ENCODE measurements at places on chromosomes 6 and 20.
A peak's percentile ranks its signal among the peaks of the same experiment; 100 is the strongest.

DNA sequence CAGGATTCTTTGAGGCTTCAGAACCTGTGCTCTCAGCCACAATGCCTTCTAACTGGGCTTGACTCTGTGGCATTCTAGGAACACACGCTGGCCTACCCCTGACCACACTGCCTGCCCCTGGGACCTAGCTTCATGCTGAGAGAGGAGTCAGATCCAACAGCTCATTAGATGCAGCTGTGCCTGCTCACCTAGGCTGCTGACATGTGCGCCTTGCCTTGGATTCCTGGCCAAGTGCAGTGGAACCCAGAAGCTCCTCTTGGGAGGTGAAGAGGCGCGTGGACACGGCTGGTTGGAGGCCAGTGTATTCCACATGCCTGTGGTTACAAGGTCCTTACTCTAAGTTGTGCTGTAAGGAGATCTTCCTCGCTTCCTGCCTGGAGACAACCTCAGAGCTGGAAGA is 24.7 kb upstream of the KCNK16 start:
- no peak for DNase-seq

DNA sequence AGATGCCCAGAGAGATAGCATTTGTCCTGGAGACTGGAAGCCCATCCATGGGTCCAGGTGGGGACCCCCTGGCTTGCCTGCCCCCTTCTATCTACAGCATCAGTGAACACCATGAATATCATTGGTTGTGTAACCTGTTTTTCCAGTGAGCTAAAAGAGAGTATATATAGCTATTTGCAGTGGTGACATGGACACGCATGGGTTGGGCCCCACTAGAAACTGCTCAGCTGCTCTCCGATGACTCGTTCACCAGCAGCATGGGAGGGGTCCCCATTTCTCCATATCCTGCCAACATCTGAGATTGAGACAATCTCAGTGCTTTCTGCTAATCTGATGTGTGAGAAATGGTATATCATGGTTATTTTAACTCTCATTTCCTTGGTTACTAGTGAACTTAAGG is 4.0 kb upstream of the ZC3H12D start:
- DNase-seq = peak; percentile 76

DNA sequence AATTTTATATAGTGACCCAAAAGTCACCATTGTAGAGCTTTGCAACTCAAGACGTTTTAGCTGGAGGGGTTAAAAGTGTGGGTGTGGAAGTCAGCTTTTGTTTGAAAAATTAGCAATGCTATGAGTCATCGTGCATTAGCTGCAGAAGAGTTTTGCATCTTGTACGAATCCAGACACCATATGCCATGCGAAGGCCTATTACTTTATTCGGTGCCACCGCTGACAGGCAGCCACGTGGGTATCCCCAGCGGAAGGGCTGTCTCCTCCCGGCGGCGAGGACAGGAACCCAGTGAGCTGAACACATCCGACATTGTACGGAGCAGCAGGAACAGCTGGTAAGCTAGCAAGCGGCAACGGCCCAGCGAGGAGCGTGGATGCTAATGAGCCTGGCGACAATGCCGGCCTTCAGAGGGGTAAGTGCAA is 84.4 kb downstream of the INSM1 start:
- peak; percentile 65 for DNase-seq

GRCh38 chr6:167567142-167568033 is 242.5 kb downstream of the TTLL2 start:
- no peak for DNase-seq

DNA sequence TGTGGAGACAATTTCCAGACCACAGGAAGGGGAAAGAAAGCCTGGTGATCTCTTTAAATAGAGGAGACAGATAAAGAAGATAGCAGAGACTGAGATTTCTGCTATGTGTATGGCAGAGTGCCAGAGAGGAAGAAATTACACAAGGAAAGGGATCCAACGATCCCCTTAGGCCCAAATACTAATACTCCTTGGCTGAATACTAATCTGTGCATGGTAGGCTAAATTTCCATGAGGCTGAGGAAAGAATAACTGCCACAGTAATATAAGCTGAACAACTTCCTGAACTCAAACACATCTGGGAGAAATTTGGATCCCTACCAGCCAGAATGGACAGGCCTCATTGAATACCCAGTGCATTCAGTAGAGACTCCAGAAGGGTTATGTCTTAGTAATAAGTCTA is 83.3 kb upstream of the TNFAIP3 start:
- no peak for DNase-seq

- DNase-seq = no peak
Observed at GRCh38 chr6:20028143-20028542, 184.1 kb downstream of the MBOAT1 start.

DNA sequence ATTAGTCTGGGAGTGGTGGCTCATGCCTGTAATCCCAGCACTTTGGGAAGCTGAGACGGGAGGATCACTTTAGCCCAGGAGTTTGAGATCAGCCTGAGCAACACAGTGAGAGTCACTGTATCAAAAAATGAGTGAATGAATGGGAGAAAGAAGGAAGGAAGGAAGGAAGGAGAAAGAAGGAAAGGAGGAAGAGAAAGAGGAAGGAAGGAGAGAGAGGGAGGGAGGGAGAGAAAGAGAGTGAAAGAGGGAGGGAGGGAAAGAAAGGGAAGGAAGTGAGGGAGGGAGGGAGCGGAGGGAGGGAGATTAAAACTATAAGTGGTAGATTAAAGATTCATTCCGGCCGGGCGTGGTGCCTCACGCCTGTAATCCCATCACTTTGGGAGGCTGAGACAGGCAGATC is 28.9 kb upstream of the RREB1 start:
- no peak for DNase-seq

DNA sequence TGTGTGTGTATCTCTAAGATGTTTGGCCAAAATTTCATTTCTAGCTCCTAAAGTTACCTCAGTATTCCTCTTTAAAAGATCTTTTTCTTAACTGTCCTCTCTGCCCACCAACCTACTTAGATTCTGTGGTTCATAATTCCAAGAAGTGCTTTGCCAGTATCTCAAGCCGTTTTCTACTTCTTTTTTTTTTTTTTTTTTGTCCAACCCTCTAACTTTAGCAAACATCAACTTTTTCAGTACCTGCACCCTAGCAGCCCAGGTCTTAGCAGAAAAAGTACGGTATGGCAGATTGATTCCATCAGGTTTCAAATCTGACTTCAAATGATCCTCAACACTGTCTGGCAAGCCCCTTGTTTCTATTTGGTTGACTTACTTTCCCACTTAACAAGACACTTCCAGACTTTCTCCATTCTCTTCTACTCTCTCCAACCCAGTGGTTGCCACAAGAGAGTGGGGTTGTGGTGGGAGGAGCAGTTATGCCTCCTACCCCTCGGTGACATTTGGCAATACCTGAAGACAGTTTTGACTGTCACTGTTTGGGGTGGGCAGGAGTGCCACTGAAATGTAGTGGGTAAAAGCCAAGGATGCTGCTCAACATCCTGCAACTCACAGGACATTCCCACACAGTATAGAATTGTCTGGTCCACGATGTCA is 10.8 kb upstream of the MAN1A1 start:
- no peak for DNase-seq

- DNase-seq = no peak
Observed at GRCh38 chr6:4671587-4672115, 104.6 kb upstream of the CDYL start.

DNA sequence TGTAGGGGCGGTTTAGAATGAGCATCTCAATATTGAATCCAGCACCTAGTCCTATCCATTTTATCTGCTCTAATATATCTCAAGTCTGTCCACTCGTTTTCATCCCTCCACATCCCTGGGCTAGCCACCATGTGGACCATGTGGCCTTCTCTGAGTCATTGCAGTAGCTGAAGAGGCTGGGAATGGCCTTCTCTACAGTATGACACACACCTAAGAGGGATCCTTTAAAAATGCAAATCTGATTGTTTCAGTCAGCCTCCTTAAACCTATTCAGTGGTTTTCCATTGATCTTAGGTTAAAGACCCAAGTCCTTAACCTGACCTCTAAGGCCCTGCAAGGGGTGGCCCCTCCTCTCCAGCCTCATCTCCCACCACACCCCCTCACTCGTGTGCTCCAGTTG is 9.4 kb downstream of the RING1 start:
- no peak for DNase-seq

DNA sequence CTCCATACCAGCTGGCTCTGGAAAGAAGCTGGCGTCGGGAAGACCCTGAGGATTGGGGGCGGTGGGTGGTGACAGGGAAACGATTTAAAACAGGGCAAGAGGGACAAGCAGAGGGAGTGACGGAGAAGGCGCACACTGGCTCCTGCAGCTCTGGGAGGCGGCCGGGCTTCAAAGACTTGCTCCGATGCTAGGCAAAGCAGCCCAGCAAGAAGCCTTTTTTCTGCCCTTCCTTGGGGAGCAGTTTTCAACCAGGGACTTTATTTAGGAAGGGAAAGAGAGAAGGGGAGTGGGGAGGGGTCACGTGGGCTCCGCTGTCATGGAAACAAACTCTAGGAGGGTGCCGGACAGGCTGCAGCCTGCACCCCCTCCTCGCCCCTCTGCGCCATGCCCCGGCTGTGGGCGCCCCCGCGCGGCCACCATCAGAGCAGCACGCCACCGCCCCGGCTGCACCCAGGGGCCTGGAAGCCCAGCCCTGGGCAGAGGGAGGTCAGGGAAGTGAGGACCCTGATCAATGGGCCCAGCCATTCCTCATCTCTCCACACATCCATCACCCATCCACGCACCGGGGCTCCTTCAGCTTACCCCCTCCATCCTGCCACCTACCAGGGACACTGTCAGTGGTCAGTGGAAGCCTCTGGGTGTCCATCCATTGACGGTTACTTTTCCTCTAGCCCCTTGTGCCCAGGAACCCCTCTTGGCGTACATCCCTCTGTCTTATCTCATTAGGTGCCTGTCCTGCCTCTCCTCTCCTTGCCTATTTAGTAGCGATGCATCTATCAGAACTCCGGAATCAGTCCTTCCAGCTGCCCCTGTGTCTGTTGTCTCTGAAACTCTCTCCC is 66.6 kb upstream of the CCDC167 start:
- peak; percentile 81 for DNase-seq

GRCh38 chr6:112936504-112936903 is 589.4 kb downstream of the RFPL4B start:
- no peak for DNase-seq

DNA sequence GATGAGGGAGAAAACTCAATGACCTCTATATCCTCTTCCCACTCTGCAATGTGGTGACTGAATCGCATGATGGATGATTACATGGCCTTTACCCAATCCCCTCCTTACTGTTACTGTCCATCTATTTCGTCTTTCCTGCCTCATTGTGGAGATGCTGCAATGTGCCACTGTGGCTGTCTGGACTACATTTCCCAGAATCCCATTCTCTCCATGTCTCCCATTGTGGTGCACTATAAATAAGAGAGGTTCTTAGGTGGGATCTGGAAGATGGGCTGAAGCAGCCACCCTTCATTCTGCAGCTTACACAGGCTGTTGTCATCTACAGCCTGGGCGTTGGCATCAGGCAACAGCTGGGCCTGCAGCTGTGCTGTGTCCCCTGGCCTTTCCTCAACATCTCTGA is 233.6 kb downstream of the PRKN start:
- no peak for DNase-seq

- no peak for DNase-seq
Observed at GRCh38 chr6:3347247-3347646, 88.5 kb downstream of the PSMG4 start.

- DNase-seq = peak; percentile 10
Observed at GRCh38 chr6:22145823-22146677, 150.8 kb downstream of the PRL start.

DNA sequence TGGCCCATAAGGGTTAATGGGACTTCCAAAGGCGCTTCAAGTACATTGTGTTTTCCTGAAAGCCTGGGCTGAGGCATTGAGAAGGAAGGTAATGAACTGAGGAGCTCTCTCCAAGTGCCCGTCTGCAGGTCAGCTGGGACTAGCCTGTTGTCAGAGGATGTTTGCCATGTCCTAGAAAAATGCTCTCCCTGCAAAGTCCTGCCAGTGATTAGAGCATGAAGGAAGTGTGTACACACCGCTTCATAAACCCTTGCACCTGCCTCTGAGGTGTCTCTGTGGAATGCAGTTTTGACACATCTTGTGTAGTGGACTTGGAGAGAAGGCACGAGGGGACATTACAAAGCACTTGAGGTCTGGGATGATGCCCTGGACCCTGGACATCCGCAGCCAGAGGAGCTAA is 506.7 kb downstream of the KIF16B start:
- no peak for DNase-seq

DNA sequence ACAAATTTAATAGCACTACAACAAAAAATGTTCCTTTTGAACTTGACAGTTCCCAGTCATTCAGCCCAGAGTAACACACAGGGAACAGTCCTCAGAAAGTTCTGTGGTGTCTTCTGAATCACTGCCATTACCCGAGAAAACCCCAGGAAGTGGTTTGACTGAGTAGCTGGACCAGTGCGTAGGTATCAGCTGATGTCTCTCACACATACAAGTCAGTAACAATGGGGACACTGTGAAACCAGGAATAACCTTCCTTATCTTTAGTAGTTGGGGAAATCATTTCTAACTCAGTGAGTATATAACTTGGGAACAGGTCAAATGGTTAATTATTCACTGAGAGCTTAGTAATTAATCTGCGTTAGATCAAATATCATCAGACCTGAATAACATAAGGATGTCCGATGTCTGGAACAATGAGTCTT is 73.1 kb downstream of the HIVEP2 start:
- peak; percentile 66 for DNase-seq

- no peak for DNase-seq
Observed at GRCh38 chr20:38836991-38837390, 31.5 kb downstream of the PPP1R16B start.

GRCh38 chr6:112233847-112234246 is 20.5 kb downstream of the LAMA4 start:
- DNase-seq = no peak

DNA sequence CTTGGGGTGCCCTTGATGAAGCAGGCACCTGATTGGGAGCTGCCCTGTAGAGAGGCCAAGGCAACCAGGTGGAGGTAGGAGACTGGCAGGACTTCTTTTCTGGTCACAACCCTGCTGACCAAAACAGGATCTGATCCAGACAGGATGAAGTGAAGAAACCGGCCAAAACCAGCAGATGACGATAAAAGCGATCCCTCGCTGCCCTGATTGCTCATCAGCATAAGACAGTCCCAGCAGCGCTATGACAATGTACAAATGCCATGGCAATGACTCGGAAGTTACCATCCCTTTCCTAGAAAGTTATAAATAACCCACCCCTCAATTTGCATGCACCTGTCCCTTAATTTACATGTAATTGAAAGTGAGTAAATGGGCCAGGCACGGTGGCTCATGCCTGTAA is 88.4 kb upstream of the PDE10A start:
- no peak for DNase-seq

DNA sequence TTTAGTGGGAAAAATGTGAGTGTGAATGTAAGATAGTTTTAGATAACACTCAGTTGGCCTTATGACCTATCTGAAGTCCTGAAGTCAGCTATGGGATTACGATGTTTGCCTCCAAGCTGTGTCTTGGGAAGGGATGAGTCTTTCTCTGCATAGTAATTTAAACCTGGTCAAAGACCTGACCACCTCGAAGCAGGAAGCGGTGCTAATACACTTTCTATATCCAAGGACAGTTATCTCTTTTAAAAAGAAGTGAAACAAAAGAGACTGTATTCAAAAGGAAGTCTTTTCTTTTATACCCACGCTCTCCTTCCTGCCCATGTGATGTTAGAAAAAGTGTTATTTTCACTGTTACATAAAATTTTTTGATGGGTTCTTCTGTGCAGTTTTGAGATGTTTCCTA is 94.9 kb downstream of the JARID2 start:
- DNase-seq = no peak

GRCh38 chr6:56420296-56420695 is 172.9 kb upstream of the COL21A1 start:
- no peak for DNase-seq

GRCh38 chr6:12504325-12504966 is 212.1 kb upstream of the PHACTR1 start:
- no peak for DNase-seq
